IMR-90 (cell line): ENCODE measurements at places on chromosomes 2 and 18. TPM values are rescaled to one million over a fixed set of nuclear protein-coding genes. Genes with fewer than 3 reads are reported as not detected.

Gene SOX11
- 2.2 and 4.7 TPM in 2 replicates for total RNA-seq

Gene NR4A2
- total RNA-seq, result 0.72 and 2.8 TPM in 2 replicates

Gene ADRA2B
- total RNA-seq, result not detected in 2 replicates

Gene LINC00305
- not detected in 2 replicates for total RNA-seq

Gene EML6
- total RNA-seq, result 0.18 and 0.28 TPM in 2 replicates

Gene GPR39
- 7.2 and 9.0 TPM in 2 replicates for total RNA-seq

Gene BMP10
- not detected in 2 replicates for total RNA-seq

Gene C2orf72
- total RNA-seq, result 0.18 TPM in 1 of 2 replicates, not detected in the other

Gene SPAG16
- 7.3 and 16.9 TPM in 2 replicates for total RNA-seq

Gene ACADL
- not detected in 2 replicates for total RNA-seq

Gene ATP5MC3
- total RNA-seq, result 167 and 226 TPM in 2 replicates

Gene GCC2
- 8.6 and 16.7 TPM in 2 replicates for total RNA-seq

Gene CELF4
- total RNA-seq, result not detected in 2 replicates

Gene DLGAP1
- under 0.01 TPM in 1 of 2 replicates, not detected in the other for total RNA-seq

Gene LYPD1
- 79.7 and 87.6 TPM in 2 replicates for total RNA-seq

Gene IGFBP5
- 392 and 433 TPM in 2 replicates for total RNA-seq

Gene HMSD
- total RNA-seq, result 0.28 and 0.36 TPM in 2 replicates

Gene LCT
- under 0.01 TPM in 1 of 2 replicates, not detected in the other for total RNA-seq

Gene KRCC1
- total RNA-seq, result 16.5 and 22.8 TPM in 2 replicates

Gene EPC2
- 22.6 and 26.1 TPM in 2 replicates for total RNA-seq

Gene HOXD10
- total RNA-seq, result not detected in 2 replicates

Gene DIPK1C
- total RNA-seq, result not detected in 2 replicates

Gene KCTD1
- 4.7 and 5.0 TPM in 2 replicates for total RNA-seq

Gene MDH1B
- 0.54 and 0.56 TPM in 2 replicates for total RNA-seq

Gene MERTK
- 0.28 and 0.36 TPM in 2 replicates for total RNA-seq

Gene EGR4
- not detected in 2 replicates for total RNA-seq

Gene UGT1A8
- total RNA-seq, result not detected in 2 replicates

Gene PROM2
- not detected in 2 replicates for total RNA-seq

Gene GRB14
- not detected in 2 replicates for total RNA-seq

Gene VIT
- under 0.01 TPM in 1 of 2 replicates, not detected in the other for total RNA-seq

Gene GALNT5
- total RNA-seq, result 63.3 and 73.6 TPM in 2 replicates

Gene RESP18
- total RNA-seq, result not detected in 2 replicates

Gene GREB1
- not detected in 2 replicates for total RNA-seq

Gene CPO
- total RNA-seq, result not detected in 2 replicates

Gene C2orf81
- under 0.01 and 0.18 TPM in 2 replicates for total RNA-seq

Gene DYSF
- under 0.01 and 0.18 TPM in 2 replicates for total RNA-seq

Gene DSG4
- not detected in 2 replicates for total RNA-seq

Gene RNF152
- total RNA-seq, result 18.5 and 18.9 TPM in 2 replicates

Gene WIPF1
- total RNA-seq, result 2.7 and 3.3 TPM in 2 replicates
